ENCODE measurements at places on chromosomes 1 and 21.
A peak's percentile ranks its signal among the peaks of the same experiment; 100 is the strongest.

DNA sequence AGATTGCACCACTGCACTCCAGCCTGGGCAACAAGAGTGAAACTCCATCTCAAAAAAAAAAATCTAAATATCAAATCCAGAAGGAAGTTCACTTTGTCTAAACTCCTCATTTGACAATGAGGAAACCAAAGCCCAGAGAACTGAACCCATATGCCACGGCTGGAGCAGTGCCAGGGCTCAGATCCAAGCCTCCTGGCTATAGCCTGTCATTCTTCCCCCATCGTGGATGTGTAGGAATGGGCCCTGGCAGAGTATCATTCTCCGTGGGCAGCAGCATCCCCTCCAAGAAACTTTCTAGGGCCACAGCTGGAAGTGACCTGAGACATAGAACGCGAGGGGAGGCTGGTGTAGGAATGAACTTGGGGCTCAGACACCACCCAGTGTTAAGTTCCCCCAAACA lies 47.2 kb downstream of the CAPN9 start:
- no peak for DNase-seq

GRCh38 chr1:168835791-168836190 lies 106.8 kb upstream of the DPT start:
- no peak for DNase-seq

DNA sequence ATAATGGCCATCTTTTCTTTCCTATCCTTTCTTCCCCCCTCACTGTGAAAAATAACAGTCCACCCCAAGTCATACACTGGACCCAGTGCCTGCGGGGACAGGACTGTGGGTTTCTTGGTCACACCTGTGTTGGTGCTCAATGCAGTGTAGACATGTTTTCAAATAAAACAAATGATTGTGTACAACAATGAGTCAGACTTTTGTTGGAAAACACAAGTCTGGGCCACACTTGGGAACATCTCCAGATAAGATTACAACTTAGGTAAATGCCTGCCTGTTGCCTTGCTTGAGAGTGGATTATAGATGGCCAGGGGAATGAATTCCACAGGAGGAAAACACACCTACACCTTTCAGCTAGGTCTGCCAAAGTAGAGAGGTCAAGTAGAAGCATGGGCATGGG lies 34.1 kb downstream of the PDPN start:
- DNase-seq, result no peak

- DNase-seq, result no peak
Measured at GRCh38 chr1:231480008-231480407, 48.5 kb upstream of the TSNAX start.

DNA sequence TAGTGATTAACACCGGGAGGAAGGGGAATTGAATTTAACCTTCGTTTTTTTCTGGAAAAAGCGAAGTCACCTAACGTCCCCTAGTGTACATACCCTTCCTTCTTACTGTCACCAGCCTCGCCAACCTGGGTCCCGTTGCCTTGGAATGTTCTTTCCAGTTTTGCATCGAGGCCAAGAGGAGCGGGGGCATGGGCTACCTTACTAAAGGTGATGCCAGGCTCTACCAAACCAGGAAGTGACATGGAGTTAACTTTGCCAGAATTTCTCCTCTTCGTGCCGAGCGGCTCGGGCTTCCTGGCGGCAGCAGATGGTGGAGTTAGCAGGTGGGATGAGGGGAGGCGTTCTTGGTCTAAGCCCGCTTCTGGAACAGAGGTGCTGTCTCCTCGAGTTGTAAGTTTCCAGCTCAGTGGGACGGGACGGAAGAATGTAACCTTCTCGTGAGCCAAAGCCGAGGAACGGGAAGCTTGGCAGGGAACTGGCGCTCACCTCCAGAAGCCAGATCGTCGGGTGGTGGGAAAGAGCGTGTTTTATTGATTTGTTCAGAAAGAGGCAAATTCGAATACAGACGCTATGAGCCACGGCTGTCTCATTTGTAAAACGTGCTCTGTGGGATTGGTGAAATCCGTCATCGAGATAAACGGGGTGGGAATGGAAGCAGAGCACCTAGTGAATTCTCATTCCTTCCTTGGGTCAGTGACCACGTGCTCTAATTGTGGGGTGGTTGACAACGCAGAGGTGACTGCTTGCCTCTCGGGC lies 486 bp downstream of the NIPAL3 start:
- DNase-seq, result no peak

DNA sequence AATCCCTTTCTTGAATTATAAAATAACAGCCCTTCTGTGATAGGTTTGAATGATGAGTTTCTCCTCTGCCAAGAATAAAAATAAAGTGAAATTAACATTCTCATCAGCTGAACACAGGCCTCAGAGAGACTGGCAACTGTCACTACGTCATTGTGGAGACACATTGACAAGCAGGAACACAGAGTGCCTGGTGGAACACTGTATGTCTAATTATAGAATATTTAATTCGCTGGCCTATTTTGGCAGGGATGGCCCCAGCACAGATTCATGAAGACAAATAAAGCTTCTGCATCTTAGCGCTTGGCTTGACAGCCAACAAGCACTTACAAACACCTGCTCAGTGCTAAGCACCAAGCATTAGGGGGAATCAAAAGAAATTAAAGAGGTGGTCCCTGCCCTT lies 52.0 kb upstream of the SMYD2 start:
- DNase-seq, result no peak

DNA sequence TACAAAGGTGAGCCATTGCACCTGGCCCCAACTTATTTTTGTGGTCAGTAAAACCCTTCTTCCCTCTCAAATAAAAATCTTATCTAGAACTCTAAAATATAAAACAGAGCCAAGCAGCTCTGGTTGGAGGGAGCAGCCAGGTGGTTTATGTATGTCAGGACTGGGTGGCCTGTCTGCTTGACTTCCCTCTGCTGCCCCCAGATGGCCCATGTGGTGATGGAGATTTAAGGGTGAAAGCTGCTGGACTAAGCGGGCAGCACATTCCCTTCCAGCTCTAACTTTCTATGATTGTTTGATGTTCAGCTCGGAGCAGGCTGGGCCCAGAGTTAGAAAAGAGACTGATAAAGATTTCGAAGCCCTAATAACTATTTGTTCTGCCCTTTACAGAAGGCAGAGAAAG lies 11.9 kb upstream of the PAQR6 start:
- no peak for DNase-seq

GRCh38 chr1:209433649-209434031 lies 149.9 kb upstream of the CAMK1G start:
- no peak for DNase-seq

DNA sequence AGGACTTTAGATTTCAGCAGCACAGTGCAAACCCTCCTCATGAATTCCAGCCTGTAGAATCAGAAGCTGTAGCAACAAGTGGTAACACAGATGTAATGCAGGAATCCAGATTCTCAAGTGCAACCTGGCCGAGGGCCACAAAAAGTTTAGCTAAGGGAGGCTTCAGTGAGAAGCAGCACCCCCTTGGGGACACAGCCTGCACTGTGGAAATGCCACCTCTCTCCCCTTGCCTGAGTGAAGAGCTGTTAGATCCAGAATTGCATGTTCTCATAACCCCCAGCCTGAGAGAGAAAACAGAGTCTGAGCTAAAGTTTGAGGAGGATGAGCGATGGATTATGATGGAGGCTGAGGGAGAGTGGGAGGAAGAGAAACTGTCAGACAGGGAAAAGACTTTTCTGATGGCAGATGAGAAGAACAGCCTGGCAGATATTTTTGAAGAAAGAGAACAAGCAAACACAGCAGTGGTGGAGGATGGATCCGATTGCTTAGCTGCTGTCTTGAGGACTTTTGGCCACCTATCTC lies 80.5 kb upstream of the BMP8A start:
- peak; percentile 75 for DNase-seq

- DNase-seq, result no peak
Measured at GRCh38 chr1:36883315-36883949, 150.9 kb downstream of the GRIK3 start.

GRCh38 chr21:44090325-44090724 lies 16.9 kb upstream of the PWP2 start:
- no peak for DNase-seq

DNA sequence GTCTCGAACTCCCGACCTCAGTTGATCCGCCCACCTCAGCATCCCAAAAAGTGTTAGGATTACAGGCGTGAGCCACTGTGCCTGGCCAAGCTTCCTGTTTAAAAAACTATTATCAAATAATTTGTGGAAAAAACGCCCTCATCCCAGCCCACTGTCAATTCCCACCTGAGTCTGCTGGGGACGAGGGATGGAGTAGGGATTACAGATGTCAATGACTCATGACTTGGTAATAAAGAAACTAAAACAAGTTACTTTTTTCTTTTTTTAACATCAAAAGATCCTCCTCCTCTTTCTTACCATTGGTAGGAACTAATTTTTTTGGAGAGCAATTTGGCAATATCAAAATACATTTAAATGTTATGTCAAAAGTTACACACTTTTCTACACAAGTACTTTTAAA lies 9.7 kb downstream of the CNN3 start:
- DNase-seq, result no peak

- DNase-seq, result no peak
Measured at GRCh38 chr1:18512883-18513282, 32.2 kb downstream of the KLHDC7A start.
